ENCODE measurements at places on chromosomes 3 and 15.

DNA sequence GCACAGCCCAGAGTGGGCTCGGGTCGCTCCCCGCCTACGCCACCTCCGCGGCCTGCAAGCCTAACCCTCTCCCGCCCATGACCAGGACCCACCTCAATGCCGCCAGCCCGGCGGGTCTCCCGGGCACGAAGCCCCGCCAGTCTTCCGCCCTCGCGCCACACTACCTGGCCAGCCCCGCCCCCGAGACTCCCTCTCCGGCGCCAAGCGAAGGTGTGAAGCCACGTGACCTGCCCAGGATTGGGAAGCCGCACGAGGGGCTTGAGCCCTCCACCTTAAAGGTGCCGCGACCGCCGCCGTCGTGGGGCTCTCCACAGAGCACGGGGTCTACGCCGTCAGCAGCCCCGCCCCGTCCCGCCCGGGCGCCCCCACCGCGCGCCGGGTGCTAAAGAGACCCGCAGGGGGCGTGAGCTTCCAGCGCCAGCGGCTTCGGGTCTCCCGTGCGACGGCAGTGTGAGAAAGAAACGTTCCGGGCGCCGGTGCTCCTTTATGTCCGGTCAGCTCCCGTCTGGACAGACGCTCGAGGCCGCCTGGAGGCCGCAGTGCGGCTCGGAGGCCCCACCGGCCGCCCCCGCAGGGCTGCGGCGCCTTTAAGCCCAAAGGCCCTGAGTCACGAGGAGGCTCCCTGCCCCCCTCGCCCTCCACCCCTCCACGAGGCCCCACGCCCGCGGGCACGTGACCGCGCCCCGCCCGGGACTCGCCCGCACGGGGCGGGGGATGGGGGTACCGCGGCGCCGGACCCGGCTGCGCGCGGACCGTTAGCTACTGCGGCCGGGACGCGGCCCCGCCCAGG, at the start of gene CPEB1:
Gene CPEB1, minus strand, starts transcription at position 319 of the 790 bp plus-strand sequence. CDS start 18,904 bp downstream, outside the sequence.
- DNase-seq = peak; percentile 22

DNA sequence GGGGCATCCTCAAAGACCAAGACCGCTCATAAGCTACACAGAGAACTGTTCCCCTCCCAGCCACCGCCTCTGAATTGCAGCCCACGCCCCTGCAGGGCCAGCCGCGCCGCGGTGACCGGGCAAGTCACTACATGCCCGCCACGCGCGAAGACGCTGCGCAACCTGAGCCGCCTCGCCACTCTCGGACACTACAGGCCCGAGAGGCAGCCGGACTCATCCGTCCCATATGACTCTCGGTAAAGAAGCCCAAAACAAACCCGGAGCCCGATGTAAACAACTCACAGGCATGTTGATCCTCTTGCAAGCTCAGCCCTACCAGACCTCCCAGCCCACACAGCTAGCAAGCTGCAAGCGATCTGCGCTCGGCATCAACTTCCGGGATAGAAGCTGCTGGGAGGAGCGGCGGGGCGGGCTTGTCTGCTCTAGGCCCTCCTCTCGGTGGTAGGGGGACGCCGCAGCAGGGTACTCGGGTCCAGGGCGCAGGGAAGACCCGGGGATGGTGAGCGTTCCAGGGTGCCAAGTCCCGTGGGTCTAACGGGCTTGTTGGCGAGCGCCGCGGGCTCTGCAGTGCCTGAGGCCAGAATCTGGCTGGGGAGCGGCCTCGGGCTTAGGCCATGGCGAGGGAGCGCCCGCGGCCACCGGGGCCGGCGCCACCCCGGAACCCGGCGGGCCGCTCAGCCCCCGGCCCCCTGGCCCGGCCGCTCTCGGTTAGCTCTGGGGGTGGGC, at the start of gene RPS27L:
Gene RPS27L, minus strand, starts transcription at position 360 of the 726 bp plus-strand sequence. Its CDS starts 72 bp downstream, at position 288.
- peak; percentile 87 for DNase-seq

DNA sequence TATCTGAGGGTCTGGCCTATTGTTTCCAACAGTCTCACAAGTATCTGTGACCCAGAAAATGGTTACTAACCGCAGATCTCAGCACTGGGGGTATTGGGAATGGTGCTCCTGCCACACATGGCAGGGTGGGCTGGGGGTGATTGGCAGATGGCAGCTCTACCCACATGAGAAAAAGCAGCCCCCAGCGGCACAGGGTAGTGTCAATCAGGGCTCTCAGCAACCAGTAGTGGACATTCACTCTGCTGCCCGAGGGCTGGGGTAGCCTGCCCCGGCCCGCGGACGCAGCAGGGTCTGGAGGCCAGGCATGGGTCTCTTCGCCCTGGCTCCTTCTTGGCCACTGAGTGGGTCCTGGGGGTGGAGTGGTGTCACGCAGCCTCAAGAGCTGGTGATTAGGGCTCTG, 8.6 kb downstream of the DNAH1 start:
- no peak for DNase-seq

- no peak for DNase-seq
These were observed 1.1 kb downstream of the DNAJB11 start for GRCh38 chr3:186571644-186572013.

DNA sequence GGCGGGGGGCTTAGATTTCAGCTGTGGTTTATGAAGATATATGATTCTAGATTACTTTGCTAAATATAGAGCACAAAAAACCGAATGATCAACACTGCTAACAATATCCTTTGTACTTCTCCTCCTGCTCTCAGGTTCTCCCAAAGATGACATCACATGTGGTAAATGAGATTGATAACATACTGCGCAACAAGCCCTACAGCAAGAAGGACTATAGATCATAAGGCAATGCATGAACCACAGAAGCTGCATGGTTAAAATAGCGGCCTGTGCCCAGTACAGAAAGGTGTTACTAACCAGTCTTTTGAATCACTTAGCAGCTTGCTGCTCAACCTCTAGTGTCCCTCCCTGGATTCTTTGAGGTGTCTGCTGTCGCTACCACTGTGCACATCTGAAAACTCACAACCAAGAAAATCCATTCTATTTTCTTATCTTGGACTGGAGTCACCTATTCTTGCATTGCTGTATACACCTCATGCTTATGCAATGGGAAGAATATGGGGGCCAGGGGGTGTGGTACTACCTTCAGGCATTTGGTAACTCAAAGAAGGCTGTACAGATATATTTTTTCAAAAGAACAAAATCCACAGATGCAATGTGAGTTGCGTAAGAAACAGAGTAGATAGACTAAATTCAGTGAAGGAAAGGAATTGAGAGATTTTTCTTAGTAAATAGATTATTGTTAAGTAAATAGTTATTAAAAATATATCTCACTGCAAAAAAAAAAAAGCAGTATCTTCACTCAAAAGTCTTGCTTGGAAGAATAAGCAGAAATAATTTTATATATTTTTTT, 18.2 kb downstream of the SSR3 start:
- DNase-seq = no peak

- DNase-seq = no peak
These were observed 469.6 kb downstream of the EDEM1 start for GRCh38 chr3:5657106-5657505.

GRCh38 chr3:123633530-123633929, 48.7 kb upstream of the HACD2 start:
- DNase-seq = no peak

- DNase-seq = no peak
These were observed 13.8 kb upstream of the PLD1 start for GRCh38 chr3:171824116-171824515.

- DNase-seq = no peak
These were observed 226.8 kb downstream of the NTRK3 start for GRCh38 chr15:88029696-88030095.

DNA sequence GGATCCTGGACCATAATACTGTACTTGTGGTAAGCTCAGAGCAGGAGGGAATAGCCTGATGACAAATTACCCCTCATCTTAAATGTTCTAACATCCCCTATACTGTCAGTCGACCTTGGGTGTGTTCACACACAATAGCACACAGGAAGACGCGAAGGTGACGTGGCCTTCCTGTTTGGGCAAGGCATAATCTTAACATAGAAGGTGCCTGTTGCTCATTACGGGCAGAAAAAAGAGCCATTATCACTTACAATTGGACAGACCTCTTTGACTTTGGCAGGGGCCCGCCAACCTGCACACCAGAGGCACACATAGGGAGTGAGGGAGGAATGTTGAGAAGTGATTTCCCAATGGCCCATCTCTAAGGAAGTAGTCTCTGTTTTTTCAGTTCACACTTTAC, 144.2 kb downstream of the ANO10 start:
- DNase-seq = peak; percentile 13

- no peak for DNase-seq
These were observed 172.9 kb upstream of the CTDSPL start for GRCh38 chr3:37688756-37689155.

GRCh38 chr3:97895216-97895615, 73.4 kb downstream of the CRYBG3 start:
- no peak for DNase-seq

- no peak for DNase-seq
These were observed 291.0 kb downstream of the PLOD2 start for GRCh38 chr3:145869958-145870357.

DNA sequence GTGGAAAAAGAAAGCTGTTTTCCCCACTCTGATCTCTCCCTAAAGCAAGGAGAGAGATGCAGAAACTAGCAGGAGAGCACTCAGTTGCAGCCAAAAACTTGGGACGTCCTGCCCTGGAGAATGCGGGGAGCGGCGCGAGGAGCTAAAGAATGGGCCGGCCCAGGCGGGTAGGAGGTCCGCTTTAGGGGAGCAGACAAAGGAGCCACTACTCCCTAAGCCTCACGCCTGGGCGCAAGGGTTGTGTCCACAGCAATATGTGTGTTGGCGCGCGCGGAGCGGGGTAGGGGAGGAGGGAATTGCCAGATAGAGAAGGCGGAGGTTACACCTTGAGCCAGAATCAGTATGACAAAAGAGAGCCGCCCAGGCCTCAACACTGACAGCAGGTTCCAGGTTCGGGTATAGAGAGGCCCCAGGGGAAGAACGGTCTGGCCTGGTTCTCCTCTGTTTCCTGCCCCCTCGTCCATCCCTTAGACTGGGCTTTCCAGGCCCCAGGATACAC, 2.9 kb downstream of the WNT5A start:
- DNase-seq = no peak
